Bone marrow (tissue), 2 donors: ENCODE measurements at places on chromosomes 7 and 10.

GRCh38 chr7:128034825-128035224 is 3.6 kb upstream of the LRRC4 start:
- DNase-seq, result no peak

GRCh38 chr10:51846856-51847506 is 147.6 kb upstream of the CSTF2T start:
- no peak for DNase-seq

- DNase-seq, result no peak
Measured at GRCh38 chr7:117830422-117830954, 42.8 kb downstream of the CTTNBP2 start.

- no peak for DNase-seq
Measured at GRCh38 chr10:130341356-130341755, 205.2 kb downstream of the GLRX3 start.

GRCh38 chr7:42689626-42690025 is 222.2 kb downstream of the C7orf25 start:
- no peak for DNase-seq

GRCh38 chr10:122525788-122526187 is 34.8 kb upstream of the DMBT1 start:
- no peak for DNase-seq

DNA sequence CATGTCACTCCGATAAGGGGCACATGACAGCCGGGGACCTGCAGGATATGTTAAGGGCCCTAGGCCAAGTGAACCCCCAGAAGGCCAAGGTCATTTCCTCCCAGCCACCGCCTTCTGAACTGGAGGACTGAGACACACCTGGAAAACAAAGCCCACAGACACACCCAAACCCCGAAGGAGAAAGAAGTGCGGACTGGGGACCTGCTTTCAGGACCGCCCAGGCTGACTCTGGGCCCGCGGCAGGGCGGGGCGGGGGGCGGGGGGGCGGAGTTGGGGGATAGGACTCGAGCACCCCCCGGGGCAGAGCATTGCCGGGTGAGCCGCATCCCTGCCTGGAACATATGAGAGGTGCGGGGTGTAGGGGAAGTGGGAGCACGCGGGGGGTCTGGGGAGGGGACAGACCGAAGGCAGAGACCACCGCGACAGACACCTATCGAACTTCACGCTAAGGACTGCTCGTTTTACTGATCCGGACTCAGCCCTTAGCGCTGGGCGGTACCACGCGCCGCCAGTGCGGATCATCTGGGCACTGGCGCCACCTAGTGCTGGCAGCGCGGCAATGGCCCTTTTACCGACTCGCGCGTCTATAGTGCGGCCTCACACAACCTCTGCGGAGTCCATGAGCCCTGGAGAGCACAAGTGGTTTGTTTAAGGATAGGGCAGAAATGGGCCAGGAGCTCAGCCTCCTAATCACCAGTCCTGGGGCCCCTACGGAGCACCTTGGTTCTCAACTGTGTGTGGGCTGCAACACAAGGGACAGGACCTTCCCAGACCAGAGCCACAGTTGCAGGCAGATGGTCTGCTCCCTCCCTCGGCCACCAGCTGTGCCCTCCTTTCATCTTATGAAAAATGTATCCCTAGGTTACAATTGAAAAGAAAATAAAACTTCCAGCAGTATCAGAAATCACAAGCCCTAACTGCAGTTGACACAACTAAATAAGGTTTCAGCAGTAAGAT is 157.6 kb downstream of the HERPUD2 start:
- DNase-seq, result peak; percentile 36

GRCh38 chr7:74269757-74270277 is 15.6 kb upstream of the RFC2 start:
- DNase-seq, result peak; percentile 39

DNA sequence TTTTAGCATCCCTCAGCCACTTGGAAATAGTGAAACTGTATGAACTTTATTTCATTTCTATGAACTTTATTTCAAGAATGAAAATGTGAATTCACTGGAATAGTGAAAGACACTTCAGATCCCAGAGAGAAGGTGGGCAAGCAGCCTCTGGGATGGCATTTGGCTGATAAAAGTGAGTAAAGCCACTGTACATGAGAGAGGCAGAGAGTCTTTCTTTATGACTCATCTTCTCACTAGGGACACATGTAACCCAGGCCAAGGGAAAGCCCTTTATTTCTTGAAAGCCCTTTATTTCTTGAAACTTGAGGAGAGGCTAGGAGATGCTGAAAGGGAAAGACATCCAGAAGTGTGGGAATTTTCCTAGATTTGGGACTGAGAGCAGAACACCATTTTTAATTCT is 148.9 kb upstream of the SMIM30 start:
- no peak for DNase-seq

DNA sequence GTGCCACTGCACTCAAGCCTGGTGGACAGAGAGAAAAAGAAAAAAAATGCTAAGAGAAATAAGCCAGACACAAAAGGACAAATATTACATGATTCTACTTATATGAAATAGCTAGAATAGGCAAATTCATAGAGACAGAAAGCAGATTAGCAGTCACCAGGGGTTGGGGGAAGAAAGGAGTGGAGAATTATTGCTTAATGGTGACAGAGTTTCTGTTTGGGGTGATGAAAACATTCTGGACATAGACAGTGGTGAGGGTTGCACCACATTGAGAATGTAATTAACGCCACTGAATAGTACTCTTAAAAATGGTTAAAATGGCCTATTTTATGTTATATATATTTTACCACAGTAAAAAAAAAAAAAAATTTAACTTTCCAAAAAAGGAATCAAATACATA is 6.4 kb upstream of the NT5C2 start:
- no peak for DNase-seq

DNA sequence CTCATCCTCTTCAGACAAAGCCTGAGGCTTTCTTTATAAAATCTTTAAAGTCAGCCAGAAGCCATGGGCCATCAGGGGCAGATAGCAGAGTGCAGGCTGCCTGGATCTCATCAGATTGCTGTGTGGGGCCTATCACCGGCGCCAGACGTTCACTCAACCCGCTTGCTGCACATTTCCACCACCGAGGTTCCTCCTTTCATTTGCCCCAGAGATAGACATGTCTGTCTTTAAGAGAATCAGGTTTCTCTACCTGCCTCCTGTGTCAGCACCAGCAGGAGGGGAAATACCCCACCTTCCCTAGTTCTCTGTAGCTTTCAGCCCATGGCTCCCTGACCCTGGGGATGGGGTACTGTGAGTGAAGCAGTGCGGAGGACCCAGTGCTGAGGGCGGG is 22.0 kb downstream of the SLC18A2 start:
- DNase-seq, result no peak

- no peak for DNase-seq
Measured at GRCh38 chr7:150432915-150433892, 17.2 kb upstream of the GIMAP8 start.
